ENCODE measurements at places on chromosomes 11 and 22. TPM values are rescaled to one million over a fixed set of nuclear protein-coding genes. Genes with fewer than 3 reads are reported as not detected.

Gene CXCR5
- not detected for total RNA-seq

Gene MFNG
- 0.86 TPM for total RNA-seq

Gene KCNJ5
- 0.13 TPM for total RNA-seq

Gene HEPN1
- total RNA-seq = not detected

Gene POU2AF1
- total RNA-seq = not detected

All from articular chondrocyte of knee joint (primary cell).